T-helper 2 cell treated with Interferon-gamma antibody and Interleukin-4, amounts not matched to agents 5 μg/mL and 100 μg/mL, for 36 hours (primary cell): ENCODE measurements at places on chromosomes 5 and 9.
A peak's percentile ranks its signal among the peaks of the same experiment; 100 is the strongest.

DNA sequence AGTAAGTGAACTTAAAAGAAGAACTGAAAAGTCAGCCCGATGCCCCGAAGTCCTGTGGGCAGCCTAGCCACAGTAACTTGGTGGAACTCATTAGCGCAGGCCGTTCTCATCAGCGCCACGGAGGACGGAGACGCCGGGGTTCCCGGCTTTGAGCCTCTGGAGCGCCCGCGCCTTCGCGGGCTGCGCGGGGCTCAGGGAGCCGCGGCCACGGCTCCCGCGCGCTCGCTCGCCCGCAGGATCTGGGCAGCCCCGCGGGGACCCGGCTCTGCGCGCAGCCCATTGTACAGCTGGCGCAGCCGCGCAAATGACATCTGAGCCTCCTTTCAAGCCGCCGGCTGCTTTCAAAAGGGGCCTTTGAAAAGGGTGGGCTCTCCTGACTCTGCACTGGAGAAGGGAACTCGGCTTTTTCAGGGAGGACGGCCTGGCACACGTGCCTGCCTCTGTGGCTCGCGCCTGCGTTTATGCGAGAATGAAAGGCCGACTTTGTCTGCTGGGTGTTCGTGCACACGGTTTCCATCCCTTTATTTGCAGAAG, 40.7 kb downstream of the TLR4 start:
- no peak for DNase-seq

GRCh38 chr5:82749461-82749820, 327.8 kb downstream of the TMEM167A start:
- DNase-seq: no peak

GRCh38 chr5:148898413-148899075, 72.1 kb downstream of the ADRB2 start:
- DNase-seq: no peak

DNA sequence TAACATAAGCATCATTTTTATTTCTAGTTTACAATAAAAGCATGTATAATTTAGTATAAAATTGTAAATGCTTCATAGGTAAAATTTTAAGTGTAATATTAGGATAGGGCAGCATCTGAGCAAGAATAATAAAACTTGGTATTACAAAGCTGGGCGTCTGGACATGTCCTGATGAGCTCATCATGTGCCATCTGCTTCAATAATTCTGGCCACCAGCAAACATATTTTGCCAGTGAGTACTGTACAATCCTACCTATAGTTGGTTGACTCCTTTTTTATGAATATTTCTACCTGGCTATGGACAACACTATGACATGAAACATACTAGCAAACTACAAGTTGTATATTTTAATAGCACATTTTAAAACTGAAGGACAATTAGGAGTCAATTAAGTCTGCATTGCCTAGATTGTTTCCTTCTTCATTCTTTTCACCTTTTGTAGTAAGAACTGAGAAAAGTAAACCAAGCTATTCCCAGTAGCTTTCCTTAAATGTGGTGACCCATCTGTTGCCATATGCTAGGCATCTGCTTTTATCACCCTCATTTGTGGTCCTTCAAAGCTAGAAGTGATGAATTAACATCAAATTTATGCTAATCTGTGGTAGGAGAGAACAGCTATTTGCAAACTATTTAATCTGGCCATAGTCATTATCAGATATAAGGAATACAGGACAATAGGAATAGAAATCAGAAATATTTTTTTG, 23.4 kb downstream of the LURAP1L start:
- DNase-seq: no peak

- DNase-seq: no peak
Measured at GRCh38 chr9:100775912-100776311, 198.0 kb downstream of the CAVIN4 start.

DNA sequence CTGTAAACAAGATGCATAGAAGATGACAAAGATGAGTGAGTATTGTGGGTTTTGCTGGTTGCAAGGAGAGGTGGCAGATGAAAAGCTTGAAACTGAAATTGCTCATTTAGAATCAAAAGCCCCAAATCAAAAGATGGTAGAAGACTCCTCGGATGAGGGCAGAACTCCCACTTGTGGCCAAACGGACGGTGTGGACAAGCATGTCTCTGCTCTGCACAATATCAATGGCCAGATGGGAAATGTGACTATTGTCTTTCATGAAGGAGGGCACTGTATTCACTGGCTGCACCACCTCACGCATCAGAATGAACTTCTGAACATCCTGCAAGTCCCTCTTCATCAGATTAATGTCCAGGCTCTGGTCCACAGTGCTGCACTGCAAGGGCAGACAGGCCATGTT, 541.7 kb downstream of the MTRR start:
- DNase-seq: no peak

DNA sequence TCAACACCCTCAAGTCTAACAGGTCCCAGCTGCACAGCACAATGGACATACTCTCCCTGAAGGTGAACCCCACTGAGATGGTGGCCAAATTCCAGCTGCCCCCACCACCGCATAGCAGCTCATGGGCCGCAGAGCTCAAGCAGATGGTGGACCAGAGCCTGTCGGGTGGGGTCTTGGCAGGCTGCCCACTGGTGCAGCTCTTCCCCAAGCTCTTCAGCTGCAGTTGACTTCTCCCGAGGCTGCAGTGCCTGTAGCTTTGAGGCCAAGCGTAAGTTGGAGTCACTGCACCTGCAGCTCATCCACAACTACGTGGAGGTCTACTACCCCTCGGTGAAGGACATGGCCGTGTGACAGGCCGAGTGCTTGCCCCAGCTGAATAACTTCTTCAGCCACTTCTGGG, 56.6 kb upstream of the SPTLC1 start:
- no peak for DNase-seq

- no peak for DNase-seq
Measured at GRCh38 chr5:84550222-84550621, 165.5 kb upstream of the EDIL3 start.

- DNase-seq: peak; percentile 44
Measured at GRCh38 chr9:129885018-129885669, 49.9 kb downstream of the USP20 start.

DNA sequence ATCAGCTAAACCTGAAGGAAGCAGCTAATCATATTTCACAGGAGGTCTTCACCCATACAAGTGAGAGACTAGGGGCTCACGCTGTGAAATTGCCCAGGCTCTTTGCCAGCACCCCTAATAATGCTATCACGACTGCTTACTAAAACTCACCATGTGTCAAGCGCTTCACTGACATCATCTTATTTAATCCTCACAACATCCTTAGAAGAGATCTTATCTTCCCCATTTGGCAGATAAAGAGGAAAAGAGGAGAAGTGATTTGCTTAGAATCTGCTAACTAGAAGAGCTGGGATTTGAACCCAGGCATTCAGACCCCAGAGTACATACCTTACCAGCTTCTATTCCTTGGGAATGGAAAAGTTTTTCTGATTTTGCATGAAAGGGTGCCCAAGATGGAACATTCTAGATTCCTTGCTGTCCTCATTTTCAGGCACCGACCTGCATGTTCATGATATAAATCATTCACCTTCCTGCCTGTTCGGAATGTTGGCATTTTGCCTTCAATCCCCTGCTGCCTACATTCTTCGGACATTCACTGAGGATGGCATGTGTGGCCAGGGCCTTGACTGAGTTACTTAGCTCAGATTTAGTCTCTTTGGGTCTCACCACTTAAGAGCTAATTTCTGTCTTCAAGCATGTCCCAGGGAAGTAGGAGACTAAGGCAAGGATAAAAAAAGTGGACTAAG, 88.1 kb downstream of the SH3TC2 start:
- DNase-seq: no peak

DNA sequence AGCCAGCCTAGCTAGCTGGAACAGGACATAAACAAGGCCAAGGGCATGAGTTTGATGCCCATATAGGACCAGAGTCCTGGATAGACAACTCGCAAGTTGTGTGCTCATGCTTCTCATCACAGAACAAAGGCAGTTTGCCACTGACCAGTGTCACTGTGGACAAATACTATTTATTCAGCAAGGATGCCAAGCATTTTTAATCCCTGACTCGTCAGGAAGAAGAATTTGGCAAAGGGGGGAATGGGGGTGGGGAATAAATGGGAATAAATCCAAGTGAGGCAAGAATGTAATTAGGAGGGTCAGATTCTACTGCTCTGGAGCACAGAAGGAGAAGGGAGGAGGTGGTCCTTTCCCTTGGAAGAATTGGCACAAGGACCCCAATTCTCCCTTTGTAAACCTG, 46.8 kb upstream of the ANKRD55 start:
- DNase-seq: no peak

DNA sequence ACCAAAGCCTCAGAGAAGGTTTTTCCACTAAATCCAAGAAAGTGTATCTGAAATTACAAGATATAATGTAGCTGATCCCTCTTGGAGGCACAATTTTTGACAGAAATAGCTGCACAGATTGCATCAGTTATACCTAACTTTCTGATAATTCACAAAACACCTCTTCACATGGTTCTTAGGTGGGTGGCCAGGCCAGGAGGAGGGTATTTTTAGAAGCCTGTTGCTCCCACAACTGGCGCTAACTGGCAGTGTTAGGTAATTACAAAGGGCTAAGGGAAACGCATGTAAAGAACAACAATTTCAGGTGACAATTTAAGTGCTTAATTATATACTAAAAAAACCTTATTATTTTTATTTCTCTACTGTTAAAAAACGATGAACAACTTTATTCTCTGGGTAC, 247.9 kb downstream of the BNC2 start:
- DNase-seq: no peak

GRCh38 chr5:40202814-40203440, 476.8 kb upstream of the PTGER4 start:
- DNase-seq: no peak

DNA sequence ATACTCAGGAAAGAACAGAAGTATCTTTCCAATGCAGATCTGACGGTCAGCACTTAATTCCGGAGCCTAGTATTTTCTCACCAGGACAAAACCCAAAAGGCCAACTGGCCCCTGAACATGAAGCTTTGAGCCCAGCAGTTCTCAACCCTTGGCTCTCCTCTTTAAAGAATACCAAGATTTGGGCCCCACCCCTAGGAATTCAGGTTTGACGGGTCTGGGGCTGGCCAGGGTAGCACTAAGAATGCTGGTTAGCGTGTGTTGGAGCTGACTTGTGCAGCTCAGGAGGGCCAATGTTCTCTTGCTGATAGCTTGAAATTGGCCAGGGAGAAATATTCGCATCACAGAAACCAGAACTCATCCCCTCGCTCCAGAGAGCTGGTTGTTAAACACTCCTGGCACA, 88.3 kb upstream of the PTCH1 start:
- DNase-seq: no peak

- DNase-seq: no peak
Measured at GRCh38 chr5:154275566-154275965, 85.0 kb downstream of the GALNT10 start.

DNA sequence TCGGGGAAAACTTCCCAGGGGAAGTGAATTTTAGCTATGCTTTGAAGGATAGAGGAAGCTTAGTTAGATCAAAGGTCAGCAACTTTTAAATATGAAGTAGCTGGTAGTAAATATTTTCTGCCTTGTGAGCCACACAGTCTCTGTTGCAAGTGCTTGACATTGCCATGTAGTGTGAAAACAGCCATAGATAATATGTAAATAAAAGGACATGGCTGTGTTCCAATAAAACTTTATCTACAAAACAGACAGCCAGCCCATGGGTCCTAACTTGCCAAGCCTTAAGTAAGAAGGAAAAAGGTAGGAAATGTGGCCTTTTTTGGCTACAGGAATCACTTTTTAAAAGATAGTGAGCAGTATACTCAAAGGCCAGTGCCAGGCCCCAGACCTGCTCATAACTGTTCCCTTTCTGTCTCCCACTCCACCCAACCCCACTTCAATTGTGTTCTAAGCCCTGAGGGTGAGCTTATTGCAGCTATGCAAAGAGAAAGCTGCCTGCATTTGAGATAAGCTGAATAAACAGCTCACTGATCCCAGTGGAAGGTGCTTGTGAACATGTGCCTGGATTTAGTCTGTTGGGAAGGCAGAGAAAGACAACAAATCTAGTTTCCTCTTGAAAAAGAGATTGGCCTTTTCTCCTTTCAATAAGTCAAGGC, 113.0 kb upstream of the TRIM32 start:
- no peak for DNase-seq

DNA sequence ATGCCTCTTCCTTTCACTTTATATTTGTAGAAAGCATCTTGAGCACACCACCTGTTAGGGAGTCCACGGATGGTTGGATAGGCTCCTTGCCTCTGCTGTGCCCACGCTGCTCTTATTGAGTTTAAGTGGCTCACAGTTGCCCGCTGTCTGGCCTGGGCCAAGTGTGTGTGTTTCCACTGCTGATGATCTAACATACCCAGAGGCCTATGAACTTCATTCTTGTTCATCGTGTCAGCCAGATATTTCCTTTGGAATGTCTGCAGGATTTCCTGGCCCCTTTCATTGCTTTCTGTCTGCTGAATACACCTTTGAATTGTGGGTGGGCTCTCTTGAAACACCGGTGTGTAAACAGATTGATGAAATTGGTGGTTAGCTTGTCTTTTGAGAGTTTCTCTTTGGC, 46.6 kb downstream of the MVB12B start:
- DNase-seq: no peak

- no peak for DNase-seq
Measured at GRCh38 chr5:135039271-135040033, 5.4 kb upstream of the PITX1 start.

DNA sequence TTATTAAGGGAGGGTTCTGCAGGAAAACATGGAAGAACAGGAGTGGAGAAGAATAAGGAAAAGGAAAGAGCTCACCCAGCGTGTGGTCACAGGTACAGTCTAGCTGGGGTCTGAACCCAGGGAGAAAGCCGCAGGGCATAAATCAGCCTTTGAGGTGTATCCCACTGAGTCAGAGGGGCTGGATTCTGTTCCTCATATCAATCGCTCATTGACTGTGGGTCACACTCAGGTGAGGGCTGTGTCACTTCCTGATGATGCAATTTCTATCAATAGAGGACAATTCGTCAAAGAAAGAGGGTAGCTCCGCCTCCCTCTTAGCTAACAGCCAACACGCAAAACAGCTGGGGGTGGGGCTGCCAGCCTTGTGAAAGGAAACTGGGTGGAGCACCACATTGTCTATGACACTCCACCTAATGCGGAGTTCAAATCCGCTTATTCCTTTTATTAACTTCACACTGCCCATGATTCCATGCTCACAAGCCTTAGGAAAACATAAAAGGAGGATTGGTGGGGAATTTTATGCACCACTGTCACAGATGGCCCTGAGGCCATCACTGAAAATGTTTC, 176.2 kb downstream of the ICE1 start:
- DNase-seq: no peak

DNA sequence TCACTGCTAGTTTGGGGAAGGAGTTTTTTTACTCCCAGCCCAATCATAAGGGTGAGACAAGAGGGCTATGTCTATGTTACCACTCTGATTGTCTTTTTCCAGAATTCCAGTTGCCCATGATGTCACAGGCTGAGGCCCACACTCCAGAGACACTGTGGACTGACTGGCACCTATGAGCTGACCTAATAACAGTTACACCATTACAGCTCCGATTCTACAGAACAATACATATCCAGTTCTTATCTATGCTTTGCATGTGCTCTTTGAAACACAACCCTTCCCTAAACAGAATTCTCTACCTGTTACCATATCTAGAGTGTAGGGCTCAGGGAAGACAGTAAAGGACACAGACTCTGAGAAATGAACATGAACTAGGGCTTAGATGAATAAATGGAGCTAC, 45.7 kb upstream of the ALDOB start:
- no peak for DNase-seq
